Cortex of kidney (tissue), 1 donor: ENCODE measurements at places on chromosomes 7 and 10.

- DNase-seq, result no peak
These were observed 67.1 kb downstream of the OTUD1 start for GRCh38 chr10:23505797-23506465.

GRCh38 chr10:28302012-28302637, 739 bp downstream of the MPP7 start:
- DNase-seq, result no peak

DNA sequence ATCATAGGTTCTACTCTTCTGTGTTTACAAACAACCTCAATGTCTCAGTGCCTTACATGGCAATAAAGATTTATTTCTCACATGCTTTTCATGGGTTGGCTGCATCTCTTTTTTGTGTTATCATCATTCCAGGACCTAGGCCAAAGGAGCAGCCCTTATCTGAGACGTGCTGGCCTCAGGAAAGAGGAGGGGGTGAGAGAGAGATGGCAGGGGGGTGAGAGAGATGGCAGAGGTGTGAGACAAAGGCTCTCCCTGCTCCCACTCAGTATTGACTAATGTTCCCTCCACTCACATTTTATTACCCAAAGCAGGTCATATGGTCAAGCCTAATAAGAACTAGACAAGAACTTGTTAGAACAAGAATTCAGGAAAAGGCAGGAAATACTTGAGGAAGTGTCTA, 120.1 kb upstream of the PRR15 start:
- DNase-seq, result no peak

DNA sequence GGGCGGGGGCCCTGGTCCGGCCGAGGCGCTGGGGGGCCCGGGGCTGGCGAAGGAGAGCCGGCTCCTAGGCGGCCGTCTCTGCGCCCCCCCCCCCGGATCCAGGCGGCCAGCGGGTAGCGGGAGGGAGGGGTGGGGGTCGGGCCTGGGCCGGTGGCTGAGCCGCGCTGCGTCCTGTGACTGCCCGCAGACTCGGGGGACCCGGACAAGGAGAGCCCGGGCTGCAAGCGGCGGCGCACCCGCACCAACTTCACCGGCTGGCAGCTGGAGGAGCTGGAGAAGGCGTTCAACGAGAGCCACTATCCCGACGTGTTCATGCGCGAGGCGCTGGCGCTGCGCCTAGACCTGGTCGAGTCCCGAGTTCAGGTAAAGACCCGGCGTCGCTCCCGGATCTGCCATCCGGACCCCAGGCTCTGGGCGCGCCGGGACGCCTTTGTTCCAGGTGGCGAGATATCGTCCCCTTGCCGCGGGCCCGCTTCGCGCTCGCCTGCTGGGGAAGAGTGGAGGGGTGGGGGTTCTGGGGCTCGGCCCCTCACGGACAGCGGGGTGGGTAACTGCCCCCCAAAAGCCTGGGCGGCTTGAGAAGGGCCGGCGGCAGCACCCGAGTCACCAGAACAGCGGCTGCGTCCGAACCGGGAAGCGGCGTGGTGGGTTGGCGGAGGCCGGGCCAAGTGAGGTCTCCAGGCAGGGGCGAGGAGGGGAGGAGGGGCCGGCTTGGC, 819 bp downstream of the UNCX start:
- DNase-seq, result no peak

- DNase-seq, result no peak
These were observed 7.1 kb downstream of the SHH start for GRCh38 chr7:155804897-155805825.

- no peak for DNase-seq
These were observed 673.8 kb downstream of the INHBA start for GRCh38 chr7:41029072-41029499.

DNA sequence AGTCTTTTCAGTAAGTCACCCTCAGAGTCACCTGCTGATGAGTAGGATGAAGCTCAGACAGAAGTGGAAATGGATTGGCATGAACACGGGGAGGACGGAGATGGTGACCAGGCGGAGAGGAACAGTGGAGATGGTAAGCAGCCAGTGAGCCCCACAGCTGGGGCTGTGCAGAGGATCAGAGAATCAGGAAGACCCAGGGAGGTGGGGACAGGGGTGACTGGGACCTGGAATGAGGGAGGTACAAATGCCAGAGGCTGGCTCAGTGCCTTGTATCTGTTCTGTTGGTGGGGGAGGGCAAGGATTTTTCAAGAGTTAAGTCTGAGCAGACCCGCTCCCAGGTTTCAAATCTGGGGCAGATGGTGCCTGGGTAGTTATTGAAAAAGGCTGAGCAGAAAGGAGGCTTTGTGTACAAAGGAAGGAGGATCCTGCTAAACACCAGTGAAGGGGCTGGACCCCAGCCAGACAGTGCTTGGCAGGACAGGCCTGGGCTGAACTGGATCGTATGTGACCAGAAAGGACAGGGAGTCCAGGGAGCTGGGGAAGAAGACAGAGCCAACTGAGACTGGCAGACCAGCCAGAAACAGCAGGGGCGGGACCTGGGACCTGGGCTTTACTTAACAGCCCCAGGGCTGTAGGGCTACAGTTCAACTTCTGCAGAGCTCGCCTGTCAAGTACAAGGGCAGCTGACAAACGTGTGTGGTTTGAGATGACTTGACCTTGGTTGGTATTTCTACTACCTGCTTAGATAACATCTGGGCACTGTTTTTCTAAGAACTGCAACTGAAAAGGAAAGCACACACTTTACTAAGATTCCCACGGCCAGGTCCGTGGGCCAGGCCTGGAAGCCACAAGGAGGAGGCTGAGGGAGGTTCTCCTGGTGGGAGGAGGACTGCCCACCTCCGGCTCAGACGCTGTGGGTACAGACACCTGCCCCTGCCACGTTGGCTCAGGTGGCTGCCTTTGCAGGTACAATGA, 13.2 kb upstream of the FRMPD2 start:
- DNase-seq, result no peak

- no peak for DNase-seq
These were observed 1.8 kb downstream of the PFKP start for GRCh38 chr10:3068968-3069737.
